Left renal cortex interstitium (tissue), 4 donors: ENCODE measurements at places on chromosomes 6 and 20.

- no peak for DNase-seq
These were observed 42.4 kb downstream of the PLAGL2 start for GRCh38 chr20:32164984-32165735.

- no peak for DNase-seq
These were observed 511.6 kb downstream of the CDH26 start for GRCh38 chr20:60469829-60470228.

DNA sequence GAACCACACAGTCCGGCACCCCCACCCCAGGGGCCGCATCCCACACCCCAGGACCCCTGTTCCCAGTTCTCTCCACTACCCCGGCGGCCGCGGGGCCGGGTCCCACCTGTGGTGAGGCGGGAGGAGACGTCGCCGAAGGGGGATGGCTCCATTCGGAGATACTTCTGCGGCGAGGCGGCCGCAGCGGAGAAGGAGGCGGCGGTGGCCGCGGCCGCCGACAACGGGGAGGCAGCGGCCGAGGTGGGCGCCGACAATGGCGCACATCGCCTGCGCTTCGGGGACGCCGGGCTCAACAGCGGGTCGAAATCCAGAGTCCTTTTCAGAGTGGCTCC, 723 bp downstream of the AKIRIN2 start:
- DNase-seq, result no peak

DNA sequence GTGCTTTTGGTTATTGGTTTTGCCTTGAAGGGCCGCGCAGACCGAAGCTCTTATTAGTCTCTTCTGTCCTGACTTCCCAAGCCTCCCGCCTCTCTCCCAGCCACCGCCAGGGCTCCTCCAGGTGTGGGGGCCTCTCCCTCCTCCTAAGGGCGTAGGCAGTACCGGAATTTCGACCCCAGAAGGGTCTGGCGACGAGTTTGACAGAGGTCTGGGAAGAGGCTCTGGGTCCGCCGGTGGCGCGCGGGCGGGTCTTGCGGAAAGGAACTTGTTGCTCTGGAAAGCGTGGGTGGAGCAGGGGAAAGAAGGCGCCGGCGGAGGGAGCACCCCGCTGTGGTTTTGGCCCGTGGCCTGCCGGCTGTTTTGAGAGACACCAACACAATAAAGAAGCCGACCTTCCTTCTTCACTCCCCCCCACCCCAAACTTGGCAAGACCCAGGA, 1.8 kb downstream of the PCSK2 start:
- no peak for DNase-seq

DNA sequence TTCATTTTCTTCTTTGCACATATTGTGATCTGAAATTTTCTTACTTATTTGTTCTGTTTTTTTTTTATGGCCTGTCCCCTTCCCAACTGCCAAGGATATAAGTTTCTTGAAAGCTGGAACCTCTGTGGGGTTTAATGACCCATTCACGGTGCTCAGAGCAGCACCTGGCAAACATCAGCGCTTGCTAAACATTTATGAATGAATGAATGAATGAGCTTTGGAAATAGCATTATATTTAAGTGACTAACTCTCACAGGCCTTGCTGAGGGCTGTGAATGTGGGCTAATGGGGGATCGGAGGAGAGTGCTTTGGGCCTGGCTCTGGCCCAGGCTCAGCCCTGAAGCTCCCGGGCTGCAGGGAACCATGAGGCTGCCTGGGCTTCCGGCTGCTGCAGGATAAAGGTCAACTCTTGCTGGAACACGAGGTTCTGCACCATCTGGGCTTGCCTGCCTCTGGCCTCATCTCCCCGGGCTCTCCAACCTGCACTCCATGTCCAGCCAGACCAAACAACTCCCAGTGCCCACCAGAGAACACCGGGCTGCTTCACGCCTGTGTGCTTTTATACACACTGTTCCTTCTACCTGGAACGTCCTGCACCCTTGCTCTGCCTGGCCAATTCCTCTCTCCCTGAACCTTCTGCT, 14.6 kb upstream of the ARMC12 start:
- DNase-seq, result no peak

DNA sequence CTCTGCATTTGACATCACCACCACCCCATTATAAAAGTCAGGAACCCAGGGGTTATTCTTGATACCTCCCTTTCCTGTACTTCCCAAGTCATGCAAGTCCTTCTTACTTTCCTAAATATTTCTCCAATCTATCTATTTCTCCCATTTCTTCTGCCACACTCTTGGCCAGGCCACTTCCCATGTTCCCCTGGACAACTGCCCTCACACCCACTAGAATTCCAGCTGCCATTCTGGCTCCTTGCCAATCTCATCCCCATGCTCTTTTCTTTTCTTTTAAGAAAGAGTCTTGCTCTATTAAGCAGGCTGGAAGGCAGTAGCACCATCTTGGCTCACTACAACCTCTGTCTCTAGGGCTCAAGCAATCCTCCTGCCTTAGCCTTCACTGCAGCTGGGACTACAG, 15.2 kb downstream of the DEFB132 start:
- DNase-seq, result no peak

DNA sequence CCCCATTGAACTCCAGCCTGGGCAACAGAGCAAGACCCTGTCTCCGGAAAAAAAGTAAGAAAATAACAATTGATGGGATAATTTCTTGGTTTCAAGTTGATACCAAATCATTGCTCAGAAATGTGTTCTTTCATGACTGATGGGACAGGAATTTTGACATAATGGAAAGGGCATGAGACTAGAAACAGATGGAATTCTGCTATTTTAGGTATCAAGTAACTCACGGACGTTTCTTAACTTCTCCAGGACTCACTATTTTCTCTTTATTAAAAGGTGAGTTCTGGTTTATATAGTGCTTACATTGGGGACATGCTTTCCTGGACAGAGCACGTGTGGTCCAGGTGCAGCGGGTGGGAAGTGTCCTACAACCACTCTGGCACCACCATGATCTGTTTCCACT, 6.0 kb upstream of the DSP start:
- no peak for DNase-seq

DNA sequence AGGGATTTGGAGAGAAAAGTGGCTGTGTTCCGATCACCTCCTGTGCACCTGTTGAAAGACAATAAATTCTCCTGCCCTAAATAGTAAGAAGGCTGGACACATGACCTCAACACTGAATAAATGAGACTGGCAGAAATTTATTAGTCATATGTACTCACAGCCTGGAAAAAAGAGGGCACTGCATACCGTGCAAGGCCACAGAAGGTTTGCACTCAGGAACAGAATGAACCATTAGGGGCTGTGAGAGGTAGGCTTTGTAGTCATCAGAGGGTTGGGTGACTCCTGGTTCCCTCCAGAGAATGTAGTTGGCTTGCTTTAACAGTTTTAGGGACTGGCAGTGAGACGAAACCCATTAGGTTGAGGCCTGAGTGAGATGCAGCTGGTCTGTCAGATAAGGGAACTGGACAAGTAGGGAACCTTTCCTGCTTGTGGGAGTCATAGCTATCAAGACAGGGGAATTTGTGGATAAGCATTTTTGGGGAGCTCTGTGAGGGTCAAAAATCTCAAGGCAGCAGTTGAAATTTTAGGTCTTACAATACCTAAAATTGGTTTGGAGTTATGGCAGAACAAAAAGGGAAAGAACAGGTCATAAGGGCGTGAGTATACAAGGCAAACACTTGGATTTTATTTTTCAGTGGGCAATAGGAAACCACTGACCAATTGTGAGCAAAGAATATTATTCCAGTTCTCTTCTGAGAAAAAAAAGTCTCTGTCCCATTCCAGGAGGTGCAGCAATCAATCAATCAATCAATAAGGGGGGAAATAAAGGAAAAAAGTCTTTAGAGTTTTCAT, 67.9 kb upstream of the BTN3A2 start:
- no peak for DNase-seq

DNA sequence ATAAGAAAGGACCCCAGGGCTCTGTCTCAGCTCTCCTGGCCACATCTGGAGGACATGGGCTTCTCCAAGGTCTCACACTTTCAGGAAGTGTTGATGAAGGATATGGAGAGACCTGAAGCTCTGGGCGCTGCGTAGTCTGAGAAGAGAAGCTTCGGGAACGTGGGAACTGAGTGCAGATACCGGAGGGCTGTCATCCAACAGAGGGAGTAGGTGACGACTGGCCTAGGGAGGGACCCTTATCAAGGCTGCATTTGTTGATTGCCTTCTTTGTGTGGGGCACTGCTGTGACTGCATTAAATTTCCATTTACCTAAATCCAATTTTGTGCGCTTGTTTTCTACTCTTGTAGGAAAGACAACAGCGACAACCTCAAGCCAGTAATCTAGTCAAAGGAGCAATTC, 63.4 kb downstream of the PLG start:
- DNase-seq, result no peak

DNA sequence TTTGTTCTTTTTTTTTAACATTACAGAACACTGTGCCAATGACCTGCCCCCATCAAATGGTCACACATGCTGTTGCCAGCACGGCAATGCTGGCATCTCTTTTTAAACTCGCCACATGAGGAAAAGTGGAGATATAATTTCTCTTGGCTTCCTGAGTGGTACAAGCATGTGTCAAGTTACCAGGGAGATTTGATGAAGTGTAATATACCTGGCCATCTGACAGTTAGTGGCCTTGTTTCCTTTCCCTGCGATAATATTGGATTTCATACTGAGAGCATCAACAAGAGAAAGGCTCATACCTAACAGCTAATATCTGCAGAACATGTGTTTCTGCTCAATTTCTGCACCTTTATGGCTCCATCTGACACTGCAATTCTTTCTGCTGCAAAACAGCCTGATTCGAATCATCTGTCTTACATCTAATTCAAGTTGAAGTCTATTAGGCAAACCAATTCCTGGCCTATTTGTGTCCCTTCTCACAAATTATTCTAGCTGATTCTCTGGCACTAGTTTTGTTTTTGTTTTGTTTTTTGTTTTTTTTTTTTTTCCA, 519.5 kb downstream of the PREX1 start:
- no peak for DNase-seq

DNA sequence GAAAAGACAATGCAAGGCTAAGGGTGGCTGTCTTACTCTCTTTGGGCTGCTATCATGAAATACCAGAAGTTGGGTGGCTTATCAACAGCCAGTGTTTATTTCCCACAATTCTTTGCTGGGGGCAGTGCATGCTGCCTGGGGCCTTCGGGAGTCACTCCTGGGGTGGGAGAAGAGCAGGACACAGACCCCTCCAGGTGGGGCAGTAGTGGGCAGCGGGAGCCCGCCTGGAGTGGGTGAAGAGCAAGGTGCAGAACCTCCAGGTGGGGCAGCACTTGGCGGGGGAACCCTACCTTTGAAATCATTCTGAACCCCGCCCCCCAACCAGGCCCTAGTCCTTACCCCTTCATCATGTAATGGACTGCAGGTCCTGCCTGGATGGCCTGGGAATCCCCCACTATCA, 69.6 kb upstream of the THBS2 start:
- no peak for DNase-seq
